ENCODE measurements at places on chromosomes 4 and X. TPM values are rescaled to one million over a fixed set of nuclear protein-coding genes. Genes with fewer than 3 reads are reported as not detected.

Gene WDR1
- total RNA-seq, result 244 TPM

Gene TDO2
- not detected for total RNA-seq

Gene CPLX1
- not detected for total RNA-seq

Gene CT47B1
- total RNA-seq, result not detected

Gene XK
- not detected for total RNA-seq

Gene MAGEA12
- not detected for total RNA-seq

Gene EVC
- total RNA-seq, result 47.3 TPM

Gene VCX2
- not detected for total RNA-seq

Gene NAA11
- not detected for total RNA-seq

Gene AMTN
- total RNA-seq, result not detected

Gene CXCL6
- total RNA-seq, result 0.59 TPM

Gene EPHA5
- not detected for total RNA-seq

Gene SHROOM3
- total RNA-seq, result 1.6 TPM

Gene MAGED4B
- 5.1 TPM for total RNA-seq

Gene CCSER1
- not detected for total RNA-seq
